ENCODE measurements at places on chromosomes 13 and 19.
A peak's percentile ranks its signal among the peaks of the same experiment; 100 is the strongest.

DNA sequence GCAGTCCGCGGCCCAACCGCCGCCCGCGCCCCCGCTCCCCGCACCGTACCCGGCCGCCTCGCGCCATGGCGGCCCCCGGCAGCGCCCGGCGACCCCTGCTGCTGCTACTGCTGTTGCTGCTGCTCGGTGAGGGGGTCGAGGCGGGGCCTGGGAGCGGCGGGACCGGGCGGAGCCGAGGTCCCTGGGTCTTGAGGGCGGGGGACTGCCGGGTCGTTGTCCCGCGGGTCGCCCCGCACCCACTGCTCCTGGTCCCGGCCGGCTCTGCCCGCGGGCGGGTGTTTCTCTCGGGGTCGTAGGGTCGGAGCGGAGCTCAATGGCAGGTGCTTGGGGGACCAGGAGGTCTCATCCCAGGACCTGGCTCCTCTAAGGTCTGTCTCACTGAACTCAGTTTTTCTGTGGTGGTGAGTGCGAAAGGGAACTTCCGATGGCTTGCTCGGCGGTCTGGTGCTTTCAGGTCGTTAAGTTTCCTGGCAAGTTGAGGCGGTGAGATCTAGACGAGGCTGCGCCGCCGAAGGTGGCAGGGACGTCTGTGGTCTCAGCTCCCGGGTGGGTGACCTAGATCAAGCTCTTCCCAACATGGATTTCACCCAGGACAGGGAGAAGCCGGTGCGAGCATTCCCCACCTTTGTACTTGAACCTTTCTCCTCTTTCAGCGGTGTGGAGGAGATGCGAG is 467 bp downstream of the LAMP1 start:
- peak; percentile 16 for DNase-seq

DNA sequence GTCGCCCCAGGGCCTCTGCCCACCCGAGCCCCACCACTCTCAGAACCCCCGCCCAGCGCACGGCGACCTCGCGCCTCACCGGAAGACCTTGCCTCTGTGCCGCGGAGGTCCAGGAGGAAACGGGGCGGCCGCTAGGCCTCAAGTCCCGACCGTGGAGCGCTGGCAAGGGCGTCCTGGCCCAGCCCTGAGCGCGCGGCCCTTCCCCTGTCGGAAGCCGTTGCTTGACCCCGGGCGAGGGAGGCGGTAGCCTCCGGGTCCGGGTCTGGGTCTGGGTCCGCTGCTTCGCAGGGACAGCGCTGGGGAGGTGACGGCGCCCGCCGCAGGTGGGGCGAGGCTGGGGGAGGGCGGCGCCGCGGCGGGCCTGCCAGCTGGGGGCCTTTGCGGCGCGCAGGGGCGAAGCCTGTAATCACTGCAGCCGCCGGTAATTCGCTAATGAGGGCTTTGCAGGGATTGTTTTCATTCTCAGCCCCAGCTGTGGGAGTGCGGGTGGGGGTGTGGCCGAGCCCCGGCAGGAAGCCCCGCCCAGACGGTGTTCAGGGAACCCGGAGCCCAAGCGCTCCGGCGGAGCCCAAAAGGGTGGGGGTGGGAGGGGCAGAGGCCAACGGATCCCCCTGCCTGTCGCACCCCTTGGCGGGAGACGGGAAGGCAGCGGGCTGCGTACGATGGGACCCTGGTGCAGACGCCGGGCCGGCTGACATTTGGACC is 8.6 kb downstream of the C19orf25 start:
- DNase-seq = peak; percentile 54

DNA sequence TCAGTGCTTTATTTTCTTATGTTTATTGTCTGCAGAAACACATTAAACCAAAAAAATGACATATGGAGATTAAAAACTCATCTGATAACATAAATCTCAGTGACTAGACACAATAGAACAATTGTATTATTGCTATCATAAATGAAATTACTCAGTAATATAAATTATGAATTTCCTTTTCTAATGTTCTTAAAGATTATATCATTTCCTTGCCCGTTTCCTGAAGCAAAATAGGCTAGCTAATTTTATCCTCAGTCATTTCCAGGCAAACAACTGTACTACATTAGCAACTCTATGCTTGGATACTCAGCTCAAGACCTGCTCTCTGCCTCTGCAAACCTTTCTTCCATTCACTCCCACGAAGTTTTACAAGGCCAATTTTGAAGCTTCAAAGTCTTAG is 61.2 kb downstream of the RFC3 start:
- no peak for DNase-seq

DNA sequence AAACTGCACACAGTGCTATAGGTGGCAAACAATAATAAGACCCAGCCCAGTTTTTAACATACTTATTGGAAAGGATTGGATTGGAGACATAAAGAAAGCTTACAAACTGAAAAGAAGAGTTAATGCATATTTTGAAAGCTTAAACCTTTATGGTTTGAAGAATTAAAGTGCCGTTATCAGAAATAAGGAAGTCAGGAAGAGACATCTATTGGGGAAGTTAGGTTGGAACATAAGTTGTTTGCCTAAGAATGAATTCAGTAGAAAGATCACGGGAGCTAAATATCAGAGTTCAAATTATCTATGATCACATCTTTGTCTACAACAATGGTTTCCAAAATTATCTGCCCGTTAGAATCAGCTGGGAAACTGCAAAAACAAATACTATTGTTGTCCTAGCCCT is 767.9 kb downstream of the PCDH9 start:
- DNase-seq = no peak

- DNase-seq = peak; percentile 17
These were observed 657 bp downstream of the PLIN3 start for GRCh38 chr19:4866595-4867424.

Data from activated T-helper 1 cell treated with anti-CD3 and anti-CD28 coated beads, Interleukin-2, amount 50 U/mL, for 16 hours (primary cell).